ENCODE measurements at places on chromosomes 12 and 14.

- no peak for DNase-seq
These were observed 27.0 kb downstream of the DHRS2 start for GRCh38 chr14:23663127-23663526.

GRCh38 chr14:23115918-23116317, 3.1 kb downstream of the CEBPE start:
- no peak for DNase-seq

DNA sequence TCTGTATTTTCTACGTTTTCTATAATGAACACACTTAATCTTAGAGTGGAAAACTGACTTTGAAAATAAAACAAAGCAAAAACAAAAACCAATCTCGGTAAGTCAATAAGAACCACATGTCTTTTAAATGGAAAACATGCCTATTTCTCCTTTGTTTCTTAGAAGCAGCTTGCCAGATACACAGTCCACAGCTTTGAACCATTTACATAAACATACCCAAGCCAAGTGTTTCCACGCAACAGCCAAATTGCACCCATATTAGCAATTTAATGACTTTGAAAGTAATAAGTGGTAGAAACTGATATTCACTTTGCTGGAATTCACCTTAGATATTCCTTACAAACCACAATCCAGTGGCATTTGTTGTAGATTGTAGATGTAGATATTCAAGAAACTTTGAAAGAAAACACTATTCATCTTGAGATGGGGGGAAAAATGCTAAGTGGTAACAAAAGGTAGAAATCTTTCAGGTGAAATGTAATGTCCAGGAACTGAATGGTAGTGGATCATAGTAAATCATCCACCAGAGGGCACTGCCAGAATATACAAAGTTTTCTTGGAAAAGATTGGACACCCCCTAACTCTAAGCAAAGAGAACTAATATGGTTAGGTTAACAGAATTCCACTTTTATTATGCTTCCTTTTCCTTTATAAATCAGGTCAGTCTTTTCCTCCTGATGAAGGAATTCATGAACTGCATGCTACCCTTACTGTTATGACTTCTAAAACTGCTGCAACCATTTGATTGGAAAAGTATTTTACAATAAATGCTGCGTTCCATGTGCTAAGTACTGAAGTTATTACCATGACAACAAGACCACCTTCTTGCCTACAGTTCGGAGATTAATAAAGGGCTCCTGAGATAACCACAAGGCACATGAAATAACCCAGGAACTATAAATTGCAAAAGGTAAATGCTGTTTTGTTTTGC, 69.8 kb downstream of the RERG start:
- DNase-seq, result no peak

GRCh38 chr14:34270361-34270760, 191.7 kb downstream of the SPTSSA start:
- no peak for DNase-seq

DNA sequence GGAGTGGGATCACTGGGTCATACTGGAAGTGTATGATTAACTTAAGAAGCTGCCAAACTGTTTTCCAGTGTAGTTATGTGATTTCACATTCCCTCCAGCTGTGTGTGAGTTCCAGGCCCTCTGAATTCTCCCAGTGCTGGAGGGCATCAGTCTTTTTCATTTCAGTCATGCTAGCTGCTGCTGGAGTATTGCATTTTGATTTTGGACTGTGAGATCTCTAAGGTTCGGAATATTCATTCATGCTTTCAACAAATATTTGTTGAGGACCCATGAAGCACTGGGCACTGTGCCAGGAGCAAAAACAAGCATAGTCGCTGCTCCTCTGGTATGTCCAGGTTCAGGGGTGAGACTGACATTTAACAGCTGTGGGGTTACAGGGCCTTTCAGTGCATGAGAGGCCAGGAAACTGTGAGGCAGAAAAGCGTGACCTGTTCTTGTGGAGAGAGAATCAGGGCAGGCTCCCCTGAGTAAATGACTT, 133.2 kb downstream of the SCARB1 start:
- DNase-seq, result no peak

- no peak for DNase-seq
These were observed 35.4 kb downstream of the SPTB start for GRCh38 chr14:64844272-64844671.

DNA sequence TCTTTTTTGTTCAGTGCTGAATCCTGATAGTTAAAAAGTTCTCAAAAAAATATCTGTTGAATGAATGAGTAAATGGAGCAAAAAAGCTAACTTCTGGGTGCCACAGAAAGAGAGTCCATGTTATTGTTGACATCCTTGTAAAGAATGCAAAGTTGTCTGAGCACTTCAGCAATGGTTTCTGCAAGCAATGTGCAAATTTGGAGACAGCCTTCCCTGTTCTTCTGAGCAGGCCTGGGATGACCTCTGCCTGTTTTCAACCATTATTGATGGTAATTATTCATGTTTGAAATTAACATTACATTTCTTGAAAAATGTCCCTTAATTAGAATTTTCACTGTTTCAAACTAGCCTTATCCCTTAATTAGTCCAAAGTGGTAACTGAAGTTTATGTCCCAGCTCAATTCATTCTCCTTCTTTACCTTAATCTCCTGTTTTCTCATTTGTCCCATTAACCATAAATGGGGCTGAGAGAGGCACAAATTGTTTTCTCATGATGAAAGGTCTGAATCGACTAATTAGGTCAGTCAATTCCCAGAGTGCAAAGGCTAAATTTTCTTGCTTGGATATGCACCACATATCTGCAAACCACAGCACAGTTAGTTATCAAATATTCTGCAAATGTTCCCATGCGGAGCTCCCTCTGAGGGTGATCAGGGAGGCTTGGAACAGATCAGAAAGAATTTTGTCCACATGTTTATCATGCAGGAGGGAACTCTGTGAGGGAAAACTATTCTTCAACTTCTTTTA, 139.4 kb upstream of the KRR1 start:
- no peak for DNase-seq

DNA sequence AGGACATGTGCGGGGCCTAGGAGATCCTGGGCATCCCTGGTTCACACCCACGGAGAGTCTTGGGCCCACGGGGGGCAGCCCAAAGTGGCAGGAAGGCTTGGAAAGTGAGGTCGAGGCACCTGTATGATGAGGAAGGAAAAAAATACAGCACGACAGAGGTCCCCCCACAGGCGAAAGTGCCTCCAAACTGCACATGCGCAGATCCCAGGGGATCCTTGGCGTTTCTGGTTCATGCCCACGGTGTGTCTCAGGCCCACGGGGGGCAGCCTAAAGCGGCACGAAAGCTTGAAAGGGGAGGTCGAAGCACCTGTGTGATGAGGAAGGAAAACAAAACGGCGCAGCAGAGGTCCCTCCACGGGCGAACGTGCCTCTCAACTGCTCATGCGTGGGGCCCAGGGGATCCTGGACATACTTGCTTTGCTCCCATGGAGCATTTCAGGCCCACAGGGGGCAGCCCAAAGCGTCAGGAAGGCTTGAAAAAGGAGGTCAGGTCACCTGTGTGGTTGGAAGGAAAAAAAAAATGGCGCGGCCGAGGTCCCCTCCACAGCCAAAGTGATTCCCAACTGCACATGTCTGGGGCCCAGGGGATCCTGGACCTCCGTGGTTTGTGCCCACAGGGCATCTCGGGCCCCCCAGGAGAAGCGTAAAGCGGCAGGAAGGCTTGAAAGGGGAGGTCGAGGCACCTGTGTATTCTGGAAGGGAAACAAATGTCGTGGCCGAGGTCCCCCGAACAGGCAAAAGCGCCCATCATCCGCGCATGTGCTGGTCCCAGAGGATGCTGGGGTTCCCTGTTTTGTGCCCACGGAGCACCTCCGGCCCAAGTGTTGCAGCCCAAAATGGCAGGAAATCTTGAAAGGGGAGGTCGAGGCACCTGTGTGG, 582.6 kb downstream of the ALG10 start:
- DNase-seq, result no peak

DNA sequence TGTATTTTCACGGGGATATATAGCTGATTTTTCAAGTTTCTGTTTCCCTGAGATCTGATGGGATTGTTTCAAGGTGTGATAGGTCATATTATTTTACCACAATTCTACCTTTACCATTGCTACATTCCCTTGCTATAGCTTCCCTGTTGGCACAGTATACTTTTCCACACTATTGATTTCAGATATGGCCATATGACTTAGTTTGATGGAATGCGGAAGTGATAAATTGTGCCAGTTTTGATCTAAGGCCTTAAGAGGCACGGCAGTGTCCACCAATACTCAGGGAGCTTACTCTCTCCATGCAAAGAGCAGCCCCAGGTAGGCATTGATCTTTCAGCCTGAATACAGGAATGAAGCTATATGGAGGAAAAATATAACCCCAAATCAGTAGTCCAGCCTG, 315.7 kb downstream of the SLC16A7 start:
- DNase-seq, result no peak

- no peak for DNase-seq
These were observed 705.1 kb downstream of the MED13L start for GRCh38 chr12:115572440-115572839.

GRCh38 chr12:95418142-95418541, 55.8 kb upstream of the METAP2 start:
- DNase-seq, result no peak

- no peak for DNase-seq
These were observed 133.5 kb upstream of the TMEM132C start for GRCh38 chr12:128133321-128134073.

GRCh38 chr14:53621433-53621832, 335.2 kb downstream of the BMP4 start:
- no peak for DNase-seq

- DNase-seq, result no peak
These were observed 42.9 kb upstream of the ATP23 start for GRCh38 chr12:57898308-57898970.

GRCh38 chr14:21436567-21437062, 19.3 kb downstream of the CHD8 start:
- no peak for DNase-seq

- no peak for DNase-seq
These were observed 5.8 kb upstream of the IGF1 start for GRCh38 chr12:102486153-102486552.

GRCh38 chr12:42332301-42333285, 6.6 kb downstream of the PPHLN1 start:
- no peak for DNase-seq

DNA sequence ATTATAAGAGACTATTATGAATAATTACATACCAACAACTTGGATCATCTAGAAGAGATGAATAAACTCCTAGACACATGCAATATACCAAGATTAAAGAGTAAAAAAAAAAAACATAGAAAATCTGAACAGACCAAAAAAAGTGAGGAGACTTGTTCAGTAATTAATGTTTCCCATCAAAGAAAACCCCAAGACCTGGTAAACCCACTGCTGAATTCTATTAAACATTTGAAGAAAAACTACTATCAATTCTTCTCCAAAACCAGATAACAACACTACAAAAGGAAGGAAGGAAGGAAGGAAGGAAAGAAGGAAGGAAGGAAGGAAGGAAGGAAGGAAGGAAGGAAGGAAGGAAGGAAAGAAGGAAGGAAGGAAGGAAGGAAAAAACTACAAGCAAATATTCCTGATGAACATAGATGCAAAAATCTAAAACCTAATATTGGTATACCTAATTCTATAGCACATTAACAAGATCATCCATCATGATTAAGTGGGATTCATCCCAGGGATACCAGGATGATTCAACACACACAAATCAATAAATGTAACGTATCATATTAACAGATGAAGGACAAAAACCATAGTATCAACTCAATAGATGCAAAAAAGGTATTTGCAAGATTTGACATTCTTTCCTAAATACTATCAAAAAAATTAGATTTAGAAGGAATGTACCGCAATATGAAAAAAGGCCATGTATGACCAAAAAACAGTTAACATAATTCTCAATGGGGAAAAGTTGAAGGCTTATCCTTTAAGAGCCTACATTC, 445.5 kb downstream of the KCNH5 start:
- no peak for DNase-seq

DNA sequence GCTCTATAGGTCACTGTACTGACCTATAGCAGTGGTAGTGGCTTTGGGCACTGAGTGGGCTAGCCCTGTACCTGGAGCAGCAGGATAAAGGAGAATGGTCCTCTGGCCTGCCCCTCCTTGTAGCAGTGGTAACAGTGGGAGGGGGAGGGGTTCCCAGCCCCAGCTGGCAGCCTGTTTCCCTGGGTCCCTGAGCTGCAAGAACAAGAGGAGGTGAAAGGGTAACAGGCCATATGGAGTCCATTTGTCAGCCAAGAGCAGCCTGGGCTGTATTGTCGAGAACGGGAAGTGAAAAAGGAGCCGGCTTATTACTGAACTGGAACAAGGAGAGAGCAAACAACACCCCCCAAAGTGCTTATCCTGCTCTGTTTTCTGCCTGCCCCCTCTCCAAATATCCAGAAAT, 73.8 kb upstream of the SRSF5 start:
- DNase-seq, result no peak

- DNase-seq, result no peak
These were observed 37.4 kb downstream of the PHLDA1 start for GRCh38 chr12:75994069-75994740.
